Substantia nigra (tissue), 51 donors: ENCODE measurements at places on chromosomes 6 and 20.

GRCh38 chr6:3009930-3010329 lies 10.2 kb downstream of the NQO2 start:
- no peak for DNase-seq

- no peak for DNase-seq
Measured at GRCh38 chr6:148866657-148867268, 119.9 kb downstream of the UST start.

- DNase-seq: no peak
Measured at GRCh38 chr20:38735172-38735571, 10.9 kb downstream of the SLC32A1 start.

DNA sequence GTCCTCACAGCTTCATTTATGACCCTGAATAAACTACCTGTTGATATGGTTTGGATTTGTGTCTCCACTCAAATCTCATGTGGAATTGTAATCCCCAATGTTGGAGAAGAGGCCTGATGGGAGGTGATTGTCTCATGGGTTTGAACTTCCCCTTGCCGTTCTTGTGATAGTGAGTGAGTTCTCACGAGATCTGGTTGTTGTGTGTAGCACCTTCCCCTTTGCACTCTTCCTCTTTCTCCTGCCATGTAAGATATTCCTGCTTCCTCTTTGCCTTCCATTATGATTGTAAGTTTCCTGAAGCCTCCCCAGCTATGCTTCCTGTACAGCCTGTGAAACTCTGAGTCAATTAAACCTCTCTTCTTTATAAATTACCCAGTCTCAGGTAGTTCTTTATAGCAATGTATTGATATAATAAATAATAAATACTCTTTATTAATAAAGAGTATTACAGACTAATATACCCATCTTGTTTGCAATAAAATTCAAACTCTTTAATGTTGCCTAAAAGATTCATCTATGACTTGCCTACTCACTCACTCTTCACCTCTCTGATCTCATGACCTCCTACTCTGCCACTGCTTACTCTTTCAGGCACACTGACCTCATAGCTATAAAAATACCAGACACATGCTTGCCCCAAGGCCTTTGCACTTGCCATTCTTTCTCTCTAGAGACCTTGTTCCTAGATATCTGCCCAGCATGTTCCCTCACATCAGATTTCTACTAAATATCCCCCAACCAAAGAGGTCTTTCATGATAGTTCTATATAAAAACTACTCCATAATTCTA lies 256.4 kb upstream of the MARCKS start:
- no peak for DNase-seq

- no peak for DNase-seq
Measured at GRCh38 chr6:130365166-130366106, at the start of gene TMEM200A. TSS of gene TMEM200A (plus strand) at chr6:130366017. CDS start at chr6:130440423, 74,406 bp downstream.

DNA sequence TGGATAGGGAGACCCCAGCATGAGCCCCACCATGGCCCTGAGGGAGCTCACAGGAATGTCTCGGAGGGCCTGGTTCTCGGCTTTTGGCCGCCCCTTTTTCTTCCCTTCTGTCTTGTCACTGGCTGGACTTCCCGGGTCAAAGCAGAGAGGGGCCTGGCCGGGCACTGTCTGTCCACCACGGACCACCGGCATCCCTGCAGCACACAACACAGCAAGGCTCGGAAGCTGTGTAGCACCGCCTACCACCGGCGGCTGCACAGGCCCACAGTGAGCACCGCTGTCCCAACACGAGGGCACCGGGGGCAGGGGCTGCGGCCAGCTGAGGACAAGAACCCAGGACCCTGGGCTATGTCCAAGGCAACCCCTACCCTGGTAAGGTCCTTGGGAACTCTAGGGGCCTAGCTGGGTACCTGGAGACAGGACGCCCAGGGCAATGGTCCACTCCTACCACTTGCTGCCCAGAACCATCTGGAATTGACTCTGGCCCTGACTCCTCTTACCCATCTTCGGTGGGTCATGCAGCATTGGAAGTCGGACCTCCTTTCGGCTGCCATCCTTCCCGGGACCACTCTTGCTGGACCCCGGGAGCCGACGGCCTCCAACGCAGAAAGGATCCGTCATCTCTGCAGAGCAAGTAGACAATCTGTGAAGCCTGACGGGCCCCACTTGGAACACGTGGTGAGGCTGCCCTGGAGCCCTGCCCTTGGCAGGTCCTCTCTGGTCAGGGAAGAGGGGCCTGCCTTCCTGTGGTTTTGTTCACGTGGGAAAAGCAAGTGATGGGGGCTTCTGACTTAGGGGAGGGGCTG lies 2.2 kb downstream of the ZNF512B start:
- DNase-seq: no peak

GRCh38 chr6:19851241-19852089 lies 14.3 kb downstream of the ID4 start:
- DNase-seq: peak; percentile 23

DNA sequence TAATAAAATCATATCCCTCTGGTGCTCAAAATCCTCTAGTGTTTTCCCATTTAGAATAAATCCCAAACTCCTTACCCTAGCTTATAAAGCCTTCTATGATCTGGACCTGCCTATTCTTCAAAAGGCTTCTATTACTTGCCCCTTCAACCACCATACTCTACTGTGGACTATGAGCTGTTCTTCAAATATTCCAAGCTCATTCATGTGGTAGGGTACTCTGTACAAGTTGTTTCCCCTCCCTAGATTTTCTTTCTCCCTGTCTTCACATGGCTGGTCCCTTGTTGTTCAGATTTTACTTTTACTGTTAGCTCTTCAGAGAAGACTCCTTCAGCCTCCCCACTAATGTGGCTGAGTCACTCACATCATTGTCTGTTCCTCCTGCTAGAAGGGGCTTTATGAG lies 193.2 kb downstream of the OGFRL1 start:
- DNase-seq: no peak

GRCh38 chr6:105644073-105644489 lies 241.2 kb upstream of the PREP start:
- no peak for DNase-seq
